HepG2 (cell line): ENCODE measurements at places on chromosomes 3 and 15. TPM values are rescaled to one million over a fixed set of nuclear protein-coding genes. Genes with fewer than 3 reads are reported as not detected.

DNA sequence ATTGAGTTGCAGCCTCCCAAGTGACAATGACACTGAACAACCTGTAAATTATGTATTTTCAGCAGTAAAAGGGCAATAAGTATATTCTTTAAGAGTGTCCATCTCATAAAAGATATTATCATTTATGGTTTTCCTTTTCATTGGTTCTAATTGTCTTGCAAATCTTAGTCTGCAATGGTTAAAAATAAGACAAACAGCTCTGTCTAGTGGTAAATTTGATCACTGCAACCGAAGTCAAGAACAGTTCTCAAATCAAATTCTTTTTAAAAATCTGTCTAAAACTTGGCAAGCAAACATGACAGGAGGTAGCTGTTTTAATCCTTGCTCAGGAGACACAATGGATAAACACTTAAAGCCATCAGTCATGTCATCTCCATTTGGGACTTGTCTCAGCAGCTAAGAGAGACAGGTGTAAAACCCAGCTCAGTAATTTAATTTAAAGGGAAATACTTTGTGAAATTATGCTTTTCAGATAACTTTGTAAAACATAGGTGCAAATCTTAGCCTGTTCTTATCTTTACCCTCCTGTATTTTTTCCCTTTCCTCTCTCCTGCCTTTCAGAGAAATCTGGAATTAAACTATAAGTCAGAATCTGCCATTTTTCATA, 150.3 kb upstream of the ARHGEF26 start:
- DNase-seq, result no peak

DNA sequence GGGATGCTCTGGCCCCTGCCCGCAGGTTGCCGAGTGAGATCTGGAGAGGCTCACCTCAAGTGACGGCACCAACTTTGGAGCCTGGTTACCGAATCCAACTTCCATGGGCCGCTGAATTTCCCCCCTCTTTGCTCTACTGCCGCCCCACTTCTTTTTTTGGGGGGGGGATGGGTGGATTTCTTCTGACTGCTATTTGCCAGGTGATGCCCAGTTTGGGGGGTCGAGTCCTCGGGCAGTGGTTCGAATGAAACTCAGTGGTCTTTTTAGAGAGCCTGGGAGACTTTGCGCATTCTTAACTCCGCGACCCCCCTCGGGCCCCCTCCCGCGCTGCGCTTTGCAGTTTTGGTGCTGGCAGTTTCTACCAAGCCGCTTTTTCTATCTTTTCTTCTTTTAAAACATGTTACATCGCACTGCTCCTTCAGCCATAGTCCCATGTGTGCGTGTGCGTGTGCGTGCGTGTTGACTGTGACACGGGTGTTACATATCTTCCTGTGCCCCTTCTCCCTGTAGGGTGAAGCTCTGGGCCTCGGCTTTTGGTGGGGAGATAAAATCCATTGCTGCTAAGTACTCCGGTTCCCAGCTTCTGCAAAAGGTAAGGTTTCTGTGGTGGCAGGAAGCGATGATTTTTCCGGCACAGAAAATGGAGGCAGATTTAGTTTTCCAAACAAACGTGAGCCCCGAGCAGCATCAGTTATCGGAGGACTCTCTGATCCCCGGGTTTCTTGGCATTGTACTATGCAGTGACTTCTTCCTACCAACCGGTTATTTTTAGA, 837 bp downstream of the CACNA2D3 start:
- DNase-seq, result no peak

GRCh38 chr3:57929988-57930387, 78.2 kb upstream of the FLNB start:
- no peak for DNase-seq

Gene SUSD5
- not detected in 2 replicates for polyA plus RNA-seq

Gene LRRC31
- not detected in 2 replicates for polyA plus RNA-seq

GRCh38 chr3:122076491-122077292, 21.5 kb downstream of the CD86 start:
- peak; percentile 16 for DNase-seq

DNA sequence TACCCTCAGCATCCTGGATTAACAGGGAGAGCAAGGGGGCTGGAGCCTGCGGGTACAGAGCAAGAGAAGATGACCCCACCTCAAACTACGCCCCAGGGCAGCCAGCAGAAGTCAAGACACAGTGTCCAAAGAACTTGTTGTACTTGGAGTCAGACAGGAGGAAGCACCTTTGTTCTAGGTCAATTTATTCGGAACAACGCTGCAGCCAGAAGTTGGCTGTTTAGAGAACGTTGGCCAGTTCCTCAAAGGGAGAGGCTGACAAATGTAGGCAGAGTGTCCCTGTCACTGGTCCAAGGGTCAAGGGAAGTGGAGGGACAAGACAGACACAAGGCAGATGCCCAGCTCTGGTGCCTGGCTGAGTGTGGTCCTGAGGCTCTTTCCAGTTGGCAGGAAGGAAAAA, 32.1 kb upstream of the PIAS1 start:
- no peak for DNase-seq

DNA sequence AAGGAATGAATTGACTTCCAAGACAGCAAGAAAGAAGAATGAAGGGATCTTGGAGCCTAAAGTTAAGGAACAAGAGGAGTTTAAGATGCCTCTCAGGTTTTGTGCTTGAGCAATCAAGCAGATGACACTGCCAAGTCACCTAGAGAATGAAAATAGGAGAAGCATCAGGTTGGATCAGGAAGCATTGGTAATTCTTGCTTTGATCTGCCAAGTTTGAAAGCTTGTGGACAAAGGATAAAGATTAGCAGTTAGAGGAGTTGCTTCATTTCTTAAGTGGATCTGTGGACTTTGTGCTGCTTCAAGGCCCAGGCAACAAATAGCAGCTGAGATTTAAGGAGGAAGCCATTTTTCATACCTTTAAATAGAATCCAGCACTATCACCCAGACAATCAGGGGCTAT, 35.6 kb downstream of the FRMD5 start:
- no peak for DNase-seq

DNA sequence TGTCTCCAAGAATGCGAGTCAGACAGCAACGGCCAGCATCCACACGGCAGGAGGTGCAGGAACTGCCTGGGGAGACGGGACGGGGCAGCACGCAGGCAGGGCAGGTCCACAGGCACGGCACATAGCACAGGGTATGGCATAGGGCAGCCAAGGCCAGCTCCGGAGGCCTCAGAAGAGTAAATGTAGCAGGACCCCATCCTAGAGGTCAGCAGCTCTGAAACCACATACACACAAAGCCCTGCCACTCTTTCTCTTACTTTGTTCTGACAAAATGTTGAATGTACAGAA, 26.9 kb downstream of the ZXDC start:
- DNase-seq, result no peak

Gene PPARG
- polyA plus RNA-seq, result 57.4 and 58.3 TPM in 2 replicates

GRCh38 chr15:90266061-90266431, 574 bp downstream of the NGRN start:
- no peak for DNase-seq

- DNase-seq, result no peak
Measured at GRCh38 chr3:107465064-107465631, 57.6 kb upstream of the BBX start.

Gene PATL2
- 0.37 and 0.53 TPM in 2 replicates for polyA plus RNA-seq

DNA sequence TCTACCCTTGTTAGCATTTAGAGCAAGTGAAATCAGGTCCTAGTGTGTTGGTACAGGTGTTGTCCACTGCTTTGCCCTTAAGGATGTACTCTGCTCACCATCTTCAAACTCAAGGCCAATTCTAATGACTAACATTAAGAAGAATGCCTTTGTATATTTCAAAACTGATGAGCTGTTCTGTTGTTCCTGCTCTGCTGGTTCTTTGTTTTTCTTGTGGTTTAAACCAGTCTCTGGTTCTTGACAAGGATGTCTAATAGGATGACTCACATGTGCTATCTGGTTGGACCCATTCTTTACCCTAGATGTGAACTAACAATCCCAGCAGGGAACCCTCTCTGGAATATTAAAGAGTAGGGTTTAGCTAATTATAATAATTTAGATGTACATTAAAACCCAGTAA, 17.3 kb downstream of the ABHD5 start:
- peak; percentile 43 for DNase-seq

DNA sequence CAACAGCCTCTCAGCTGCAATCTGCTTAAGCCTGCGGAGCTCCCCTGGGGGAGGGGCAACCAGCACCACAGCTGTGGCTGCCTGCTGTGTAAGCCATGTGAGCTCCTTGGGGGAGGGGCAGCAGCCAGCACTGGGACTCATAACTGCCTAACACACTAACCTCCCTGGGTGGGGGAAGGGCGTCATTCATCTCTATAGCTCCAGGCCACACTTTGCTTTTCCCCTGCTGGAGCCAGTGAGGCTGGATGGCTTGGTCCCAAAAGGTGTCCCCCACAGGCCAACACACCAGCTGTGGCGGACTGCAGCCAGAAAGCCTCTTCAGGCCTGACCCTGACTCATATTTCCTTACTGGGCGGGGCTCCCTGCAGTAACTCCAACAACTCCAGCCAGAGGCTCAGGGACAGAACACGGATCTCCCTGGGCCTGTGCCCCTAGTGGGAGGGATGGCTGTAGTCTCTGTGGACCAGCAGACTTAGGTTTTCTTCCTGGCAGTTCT, 129.8 kb downstream of the PPM1L start:
- DNase-seq, result peak; percentile 1

- no peak for DNase-seq
Measured at GRCh38 chr15:70410371-70410985, 312.8 kb upstream of the TLE3 start.

Gene PTH1R
- polyA plus RNA-seq, result not detected in 2 replicates

Gene CPEB1
- 0.03 and 0.04 TPM in 2 replicates for polyA plus RNA-seq

GRCh38 chr3:124684459-124684858, 45.8 kb upstream of the UMPS start:
- DNase-seq, result no peak

Gene ACTC1
- polyA plus RNA-seq, result not detected in 2 replicates

DNA sequence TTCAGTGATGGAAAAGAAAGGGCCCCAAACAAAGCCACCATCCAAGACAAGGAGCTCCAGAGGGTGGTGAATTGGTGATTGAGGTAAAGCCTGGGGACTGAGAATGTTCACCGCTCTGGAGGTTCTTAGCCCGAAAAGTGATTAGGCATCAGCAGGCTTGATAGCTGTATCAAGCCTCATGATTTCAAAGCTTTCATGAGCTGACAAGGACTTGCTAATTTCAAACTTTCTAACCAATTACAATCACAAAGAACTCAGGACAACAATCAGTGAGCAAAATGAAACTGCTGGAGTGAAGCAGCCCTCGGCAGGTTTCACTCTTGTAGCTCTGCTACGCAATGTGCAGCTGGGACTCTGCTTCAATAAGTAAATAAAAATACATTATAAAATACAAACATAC, 391.3 kb downstream of the TIGIT start:
- no peak for DNase-seq

DNA sequence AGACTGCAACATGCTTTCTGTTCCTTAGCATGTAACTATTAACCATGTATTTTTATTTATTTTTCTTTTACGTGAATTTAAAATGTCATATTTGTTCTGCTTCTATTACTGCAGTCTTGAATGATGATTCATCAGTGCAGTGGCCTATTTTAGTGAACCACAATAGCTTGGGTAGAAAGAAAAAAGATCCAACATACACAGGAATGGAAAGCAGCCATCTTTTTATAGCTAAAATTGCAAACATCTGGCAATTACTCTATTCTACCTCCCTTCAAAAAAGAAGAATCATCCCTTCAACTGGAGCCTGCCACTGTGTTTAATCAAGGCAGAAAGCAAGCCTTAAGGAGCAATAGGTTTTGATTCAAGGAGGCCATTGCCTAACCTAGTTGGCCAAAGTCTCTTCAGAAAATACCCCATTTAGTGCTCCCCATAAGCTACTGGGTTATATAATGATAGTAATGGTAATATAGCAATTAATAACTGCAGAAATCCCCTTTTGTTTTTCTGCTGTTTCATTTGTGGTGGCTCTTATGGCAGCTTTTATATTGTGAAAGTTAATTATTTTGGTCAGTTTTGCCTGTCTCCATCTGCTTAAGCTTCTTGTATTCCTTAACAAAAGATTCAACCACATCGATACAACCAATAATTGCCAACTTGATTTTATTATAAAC, 267.3 kb downstream of the LPP start:
- no peak for DNase-seq

- no peak for DNase-seq
Measured at GRCh38 chr3:26422415-26422814, 200.2 kb upstream of the LRRC3B start.

DNA sequence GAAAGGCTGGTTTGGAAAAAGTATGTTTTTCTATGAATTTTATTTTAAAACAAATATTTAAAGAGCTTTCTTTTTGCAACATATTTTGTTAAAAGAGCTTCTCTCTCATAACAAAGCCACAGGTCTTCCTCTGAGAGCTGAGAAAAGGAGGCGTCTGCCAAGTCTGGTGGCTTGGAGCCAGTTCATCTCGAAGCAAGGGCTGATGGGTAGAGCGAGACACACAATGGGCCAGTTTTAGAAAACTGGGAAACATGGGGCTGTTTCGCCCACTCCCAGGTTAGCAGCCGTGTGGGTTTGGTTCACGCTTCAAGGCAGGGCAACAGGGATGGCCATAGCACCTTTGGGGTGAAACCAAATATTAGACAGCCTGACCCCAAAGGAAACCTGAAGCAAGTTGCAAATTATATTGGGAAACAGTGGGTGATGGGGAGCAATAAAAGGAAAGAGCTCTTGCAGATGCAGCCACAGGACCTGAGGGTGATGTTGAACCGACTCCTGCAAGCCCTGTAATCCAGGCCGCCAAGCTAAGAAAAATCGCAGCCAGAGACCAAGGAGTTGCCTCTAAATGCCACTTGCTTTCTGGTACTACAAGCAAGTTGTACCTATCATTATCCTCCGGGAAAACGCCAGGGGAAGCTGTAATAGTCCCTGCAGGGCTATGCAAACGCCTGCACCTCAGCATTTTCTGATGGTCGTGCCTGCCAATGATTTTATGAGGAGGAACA, 88.4 kb upstream of the GALNT15 start:
- no peak for DNase-seq

Gene TMCO5A
- not detected in 2 replicates for polyA plus RNA-seq

DNA sequence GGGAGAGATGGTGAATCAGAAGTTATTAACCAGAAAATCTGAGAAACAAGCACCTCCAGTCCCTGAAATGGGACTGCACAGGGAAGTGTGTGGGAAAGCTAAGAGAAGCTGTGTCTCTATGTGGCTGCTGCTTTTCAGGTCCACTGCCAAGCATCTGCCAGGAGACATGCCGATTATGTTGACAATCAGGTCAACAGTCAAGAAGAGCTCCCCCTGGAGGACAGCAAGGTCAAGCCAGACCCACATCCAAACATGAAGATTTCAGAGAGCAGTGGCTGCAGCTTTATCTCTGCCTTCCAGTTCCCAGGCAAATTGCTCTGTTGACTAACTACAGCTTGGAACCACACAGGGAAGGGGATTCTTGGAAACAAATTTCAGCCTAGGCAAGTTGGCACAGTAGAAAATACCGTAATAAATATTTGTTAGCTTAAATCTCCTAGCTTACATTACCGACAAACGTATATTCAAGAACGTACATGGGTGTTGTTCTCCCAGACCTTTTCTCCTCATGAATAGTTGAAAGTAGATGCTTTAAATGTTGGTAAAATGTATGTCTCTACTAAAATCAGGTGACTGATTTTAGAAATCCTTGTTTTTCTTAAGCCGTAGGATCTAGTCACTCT, 394.5 kb upstream of the RARB start:
- peak; percentile 45 for DNase-seq

Gene NGLY1
- 26.7 and 28.2 TPM in 2 replicates for polyA plus RNA-seq

- no peak for DNase-seq
Measured at GRCh38 chr3:31399271-31399670, 133.5 kb upstream of the STT3B start.

Gene FRG2C
- polyA plus RNA-seq, result 0.04 TPM in 1 of 2 replicates, not detected in the other

Gene TM4SF18
- polyA plus RNA-seq, result 0.15 and 0.25 TPM in 2 replicates
